Stimulated activated CD8-positive, alpha-beta memory T cell treated with anti-CD3 and anti-CD28 coated beads, Interleukin-12 subunit alpha, Interleukin-12 subunit beta, amount 100 ng/mL, for 4 hours (primary cell): ENCODE measurements at places on chromosomes 4 and X.

DNA sequence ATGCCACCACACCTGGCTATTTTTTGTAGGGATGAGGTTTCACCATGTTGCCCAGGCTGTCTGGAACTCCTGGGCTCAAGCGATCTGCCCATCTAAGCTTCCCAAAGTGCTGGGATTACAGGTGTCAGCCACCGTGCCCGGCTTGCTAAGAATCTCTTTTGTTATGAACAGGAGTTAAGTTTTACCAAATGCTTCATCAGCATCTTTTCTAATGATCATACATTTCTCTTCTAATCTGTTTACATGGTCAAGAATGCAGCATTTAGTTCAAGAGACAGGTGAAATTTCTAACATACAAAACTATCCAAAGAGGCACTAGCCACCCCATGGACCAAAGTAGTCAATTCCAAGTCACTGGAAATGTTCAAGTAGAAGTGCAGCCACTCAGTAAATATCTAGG, 52.5 kb upstream of the IQSEC2 start:
- DNase-seq = no peak

DNA sequence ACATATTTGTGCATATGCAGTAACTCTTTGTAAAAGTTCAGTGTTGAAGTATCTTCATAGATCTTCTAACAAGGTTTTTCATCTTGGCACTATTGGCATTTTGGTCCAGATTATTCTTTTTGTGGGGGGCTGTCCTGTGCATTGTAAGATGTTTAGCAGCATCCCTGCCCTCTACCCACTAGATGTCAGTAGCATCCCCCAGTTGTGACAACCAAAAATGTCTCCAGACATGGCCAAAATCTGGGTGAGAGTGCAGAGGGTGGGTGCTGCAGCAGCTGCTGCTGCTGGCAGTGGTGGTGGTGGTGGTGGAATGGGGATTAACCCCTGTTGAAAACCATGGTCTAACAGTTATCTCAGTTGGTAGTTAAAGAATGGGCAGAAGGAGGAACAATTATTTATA, 370.0 kb downstream of the GPAT3 start:
- no peak for DNase-seq

DNA sequence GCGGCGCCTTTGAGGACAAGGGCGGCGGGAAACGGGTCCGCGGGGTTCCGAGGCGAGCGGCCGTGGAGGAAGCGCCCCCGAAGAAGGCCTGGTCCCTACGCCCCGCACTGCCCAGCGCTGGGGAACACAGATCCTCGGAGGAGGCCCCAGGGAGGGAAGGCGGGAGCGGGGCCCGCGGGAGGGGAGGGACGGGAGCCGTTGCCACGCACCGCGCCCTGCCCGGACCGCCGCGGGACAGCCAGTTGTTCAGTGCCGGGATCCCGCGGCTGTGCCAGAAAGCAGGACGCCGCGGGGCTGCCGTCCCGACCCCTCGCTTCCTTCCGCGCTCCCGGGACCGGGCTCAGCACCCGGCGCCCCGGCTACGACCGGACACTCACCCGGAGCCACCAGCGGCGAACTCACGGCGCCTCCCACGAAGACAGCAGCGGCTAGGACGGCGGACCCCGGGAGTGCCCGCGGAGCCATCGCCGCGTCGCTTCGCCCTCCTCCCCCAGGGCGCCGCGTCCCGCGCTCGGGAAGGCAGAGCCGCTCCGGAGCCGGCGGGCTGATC, 278 bp downstream of the RELL1 start:
- DNase-seq = no peak

DNA sequence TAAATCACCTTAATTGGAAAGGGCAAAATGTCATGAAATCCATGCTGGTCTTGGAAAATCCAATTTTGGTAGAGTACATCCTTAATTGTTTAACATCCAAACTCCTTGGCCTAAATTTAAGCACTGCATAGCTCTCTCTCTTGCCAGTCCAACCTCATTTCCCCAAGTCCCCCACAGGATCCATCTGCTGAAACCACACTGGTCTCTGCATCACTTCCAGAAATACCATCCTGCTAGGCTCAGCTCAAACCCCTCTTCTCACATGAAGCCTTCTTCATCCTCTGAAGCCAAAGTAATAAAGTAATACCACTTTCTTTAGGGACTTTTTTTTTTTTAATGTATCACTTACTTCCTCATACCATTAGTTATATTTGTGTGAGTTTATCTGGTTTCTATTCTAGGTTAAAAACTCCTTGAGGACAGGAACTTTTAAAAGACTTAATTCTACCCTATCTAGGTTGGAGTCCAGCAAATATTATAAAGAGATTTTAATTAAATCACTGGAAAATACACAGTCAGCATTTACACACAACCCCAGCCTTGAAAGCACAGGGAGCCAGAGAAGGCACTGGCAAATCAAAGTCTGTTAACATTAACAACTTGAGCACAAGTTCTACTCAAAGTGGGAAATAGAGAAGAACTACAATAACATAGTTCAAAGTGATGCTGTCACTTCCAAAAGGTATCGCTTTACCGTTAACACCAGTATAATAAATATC, 16.7 kb upstream of the KLF3 start:
- DNase-seq = no peak

DNA sequence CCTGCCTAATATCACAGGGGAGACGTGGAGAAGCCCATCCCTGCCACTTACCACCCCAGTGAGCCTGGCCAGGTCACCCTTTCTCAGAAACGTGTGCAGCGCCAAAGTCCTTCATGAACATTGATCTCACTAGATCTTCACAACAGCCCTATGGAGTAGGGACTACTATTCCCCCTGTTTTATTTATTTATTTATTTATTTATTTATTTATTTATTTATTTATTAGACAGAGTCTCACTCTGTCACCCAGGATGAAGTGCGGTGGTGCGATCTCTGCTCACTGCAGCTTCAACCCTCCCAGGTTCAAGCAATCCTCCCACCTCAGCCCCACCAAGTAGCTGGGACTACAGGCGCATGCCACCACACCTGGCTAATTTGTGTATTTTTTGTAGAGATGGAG, 61.8 kb downstream of the PPP2R2C start:
- DNase-seq = no peak

DNA sequence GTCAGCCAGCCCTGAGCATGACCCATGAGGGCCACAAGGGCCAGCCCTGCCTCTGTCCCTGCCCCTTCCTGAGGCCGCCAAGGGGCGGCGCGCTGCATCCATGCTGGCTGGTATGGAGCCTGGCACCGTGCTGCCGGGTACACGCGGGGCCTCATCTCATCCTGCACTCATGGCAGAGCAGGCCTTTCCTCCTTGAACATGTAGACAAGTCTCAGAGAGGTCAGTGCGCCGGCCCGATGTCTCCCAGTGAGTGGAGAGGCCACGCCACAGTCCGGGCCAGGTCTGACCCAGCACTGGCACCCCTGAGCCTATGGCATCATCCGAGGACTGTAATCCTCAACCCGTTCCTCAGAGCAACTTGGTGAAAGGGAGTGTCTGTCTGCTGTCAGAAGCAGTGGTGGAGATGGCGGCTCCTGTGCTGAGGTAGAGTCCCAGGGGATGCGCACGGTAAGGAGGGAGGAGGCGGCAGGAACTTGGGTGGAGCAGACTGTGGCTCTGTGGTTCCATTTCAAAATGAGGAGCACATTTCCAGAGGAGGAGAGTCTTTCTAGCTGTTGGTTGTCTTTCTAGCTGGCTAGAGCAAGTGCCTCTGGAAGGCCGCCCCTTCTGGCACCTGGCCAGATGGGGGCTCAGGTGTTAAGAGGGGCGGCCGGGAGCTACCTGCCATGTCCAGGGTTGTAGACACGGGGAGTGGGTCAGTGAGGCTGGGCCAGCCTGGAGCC, 32.8 kb downstream of the TRMT44 start:
- no peak for DNase-seq

DNA sequence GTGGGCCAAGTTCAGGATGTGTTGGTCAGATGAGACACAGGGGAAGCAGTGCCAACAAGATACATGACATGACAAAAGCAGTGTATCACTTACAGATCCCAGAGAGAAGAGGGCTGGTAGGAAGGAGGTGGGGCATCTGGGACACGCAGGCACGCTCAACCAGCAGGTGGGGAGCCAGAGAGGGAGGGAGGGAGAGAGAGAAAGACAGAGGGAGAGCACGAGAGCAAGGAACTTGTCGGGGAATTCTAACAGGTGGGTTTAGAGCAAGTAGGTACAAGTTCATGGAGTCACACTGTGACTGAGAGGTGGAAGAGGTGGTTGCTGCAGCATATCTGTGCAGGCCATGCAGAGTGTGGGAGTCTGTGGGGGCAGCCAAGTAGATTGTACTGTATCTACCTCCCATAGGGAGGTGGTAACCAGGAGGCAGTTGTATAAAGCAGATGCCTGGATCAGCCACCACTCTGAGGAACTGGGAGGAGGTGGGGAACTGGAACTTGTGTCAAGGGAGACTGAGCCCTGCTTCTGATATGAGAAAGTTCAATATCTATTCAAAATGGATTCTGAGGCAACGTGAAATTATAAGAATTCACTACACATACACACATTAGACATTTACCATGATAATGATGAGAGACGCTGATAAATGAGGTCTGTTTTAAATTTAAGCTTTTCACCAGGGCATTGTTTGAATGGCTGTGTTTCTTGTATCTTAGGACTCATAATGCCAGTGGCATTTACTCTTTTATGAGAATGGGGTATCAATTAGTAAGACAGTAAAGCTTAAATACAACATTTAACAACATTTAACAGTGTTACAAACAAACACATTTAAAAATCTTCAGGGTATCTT, 43.7 kb downstream of the BBS12 start:
- DNase-seq = no peak

DNA sequence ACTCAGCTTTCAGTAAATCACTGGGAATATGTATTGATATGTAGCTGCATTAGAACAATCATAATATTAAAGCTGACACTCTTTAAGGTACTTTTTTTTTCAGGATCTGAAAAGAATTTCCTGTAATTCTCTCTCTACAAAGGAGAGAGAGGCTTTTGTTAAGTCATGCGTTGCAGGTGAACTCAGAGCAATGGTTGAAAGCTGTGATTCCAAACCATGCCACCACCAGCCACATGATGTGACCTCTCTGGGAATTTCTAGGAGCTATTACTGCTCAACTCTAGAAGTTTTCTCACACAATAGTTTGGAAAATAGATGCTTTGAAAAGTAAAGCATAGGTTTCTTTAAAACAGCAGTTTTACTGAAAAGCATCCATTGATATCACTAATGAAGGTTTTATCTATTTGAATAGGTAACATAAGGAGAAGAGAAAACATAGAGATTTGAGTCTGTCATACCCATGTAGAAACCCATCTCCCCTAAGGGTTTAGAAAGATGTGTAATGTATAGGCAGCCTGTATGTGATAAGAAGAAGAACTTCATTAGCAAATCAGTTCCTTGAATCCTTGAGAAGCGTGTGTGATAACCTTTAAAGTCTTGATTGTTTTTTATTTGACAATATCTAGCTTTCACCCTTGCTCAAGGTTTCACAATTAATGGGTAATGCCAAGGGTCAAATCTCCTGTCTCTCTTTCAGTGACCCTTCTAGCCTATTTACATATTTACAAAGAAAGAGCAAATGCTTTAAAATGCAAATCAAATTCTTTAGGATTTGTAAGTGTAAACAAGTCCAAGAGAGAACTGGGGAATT, 161.0 kb upstream of the ANKRD50 start:
- DNase-seq = no peak

- DNase-seq = no peak
These were observed 64.0 kb upstream of the CLDN34 start for GRCh38 chrX:9903146-9903545.

GRCh38 chr4:76511947-76512346, 76.9 kb downstream of the SHROOM3 start:
- no peak for DNase-seq

DNA sequence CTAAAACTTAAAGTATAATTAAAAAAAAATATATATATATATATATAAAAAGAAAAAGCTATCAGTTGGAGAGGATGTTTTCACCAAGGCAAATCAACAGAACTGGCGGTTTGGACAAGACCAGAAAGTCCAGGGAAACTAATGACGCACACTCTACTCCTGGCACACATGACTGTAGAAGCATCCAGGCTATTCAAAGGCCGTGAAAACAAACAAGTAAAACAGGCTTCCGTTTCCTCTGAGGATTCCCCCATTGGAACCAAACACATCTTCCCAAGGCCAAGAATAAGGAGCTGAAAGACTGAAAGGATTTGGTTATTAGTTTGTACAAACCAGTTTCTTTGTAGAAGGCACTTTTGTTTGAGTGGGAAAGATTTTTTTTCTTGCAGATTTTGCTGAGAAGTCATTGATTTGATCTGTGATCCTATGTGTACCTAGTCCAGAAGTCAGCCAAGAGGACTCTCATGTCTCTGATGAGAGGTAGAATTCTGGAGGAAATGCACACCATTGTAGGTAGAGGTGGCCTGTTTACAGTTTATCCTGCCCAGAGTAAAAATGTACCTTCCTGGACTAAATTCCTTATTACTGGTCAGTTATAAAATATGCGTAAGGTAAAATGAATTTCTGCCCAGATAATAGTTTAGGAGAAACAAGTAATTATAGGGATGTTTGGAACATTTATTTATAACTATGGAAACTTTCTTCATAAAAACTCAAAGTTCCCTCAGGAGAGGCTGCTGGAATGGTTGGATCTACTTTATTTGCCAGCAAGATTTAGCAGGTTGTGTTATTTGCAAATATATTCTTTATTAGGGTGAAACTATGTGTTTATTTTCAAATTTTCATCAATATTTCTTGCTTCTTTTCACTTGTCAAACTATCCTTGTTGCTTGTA, 66.5 kb downstream of the DMP1 start:
- DNase-seq = no peak

DNA sequence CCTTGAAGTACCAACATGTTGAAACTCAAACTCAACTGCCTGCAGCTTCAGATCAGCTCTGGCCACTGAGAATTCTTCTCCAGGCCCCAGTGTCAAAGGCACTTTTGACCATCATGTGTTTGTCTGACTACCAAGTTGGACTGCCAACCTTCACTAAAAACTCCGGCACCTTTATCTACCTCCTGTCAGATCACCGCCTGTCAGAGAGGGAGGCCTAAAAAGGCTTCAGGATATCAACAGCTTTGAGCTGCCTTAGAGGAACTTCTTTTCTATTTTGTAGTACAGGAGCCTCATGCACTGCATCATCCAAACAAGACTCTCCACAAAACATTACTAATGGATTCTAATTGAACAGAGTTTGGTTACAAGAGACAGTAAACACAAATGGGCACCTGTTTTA, 2.8 kb downstream of the ACSL1 start:
- DNase-seq = no peak
